ENCODE measurements at places on chromosomes 16 and 17. TPM values are rescaled to one million over a fixed set of nuclear protein-coding genes. Genes with fewer than 3 reads are reported as not detected.

DNA sequence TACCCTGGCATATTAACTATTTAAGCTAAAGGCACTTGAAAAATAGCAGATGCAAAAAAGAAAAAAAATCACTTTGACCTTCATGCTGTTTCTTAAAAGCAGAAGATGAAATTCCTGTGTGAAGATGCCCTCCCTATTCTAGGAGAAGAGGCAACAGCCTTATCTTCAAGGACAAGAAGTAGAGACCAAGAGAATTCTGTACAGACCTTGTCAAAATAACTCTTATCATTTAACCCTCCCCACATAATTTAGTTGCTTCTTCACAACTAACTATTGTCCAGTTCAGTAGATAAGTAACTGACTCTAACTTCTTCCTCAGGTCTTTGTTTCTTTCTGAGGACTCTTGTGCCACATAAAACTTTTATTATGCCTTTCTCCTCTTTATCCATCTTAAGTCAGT is 72.0 kb upstream of the MARCHF10 start:
- ATAC-seq = no peak

GRCh38 chr17:83006515-83007455 is 72.6 kb upstream of the METRNL start:
- ATAC-seq = peak; percentile 100

DNA sequence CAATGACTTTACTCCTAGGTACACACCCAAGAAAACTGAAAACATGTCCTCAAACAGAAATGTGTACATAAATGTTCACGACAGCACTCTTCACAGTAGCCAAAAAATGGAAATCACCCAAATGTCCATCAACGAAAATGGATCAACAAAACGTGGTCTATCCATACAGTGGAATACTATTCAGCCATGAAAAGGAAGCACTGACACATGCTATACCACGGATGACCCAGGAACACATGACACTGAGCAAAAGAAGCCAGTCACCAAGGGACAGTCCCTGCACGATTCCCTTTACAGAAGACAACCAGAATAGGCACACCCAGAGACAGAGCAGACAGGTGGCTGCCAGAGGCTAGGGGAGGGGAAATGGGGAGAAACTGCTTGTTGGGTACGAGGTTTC is 11.3 kb downstream of the ZNF500 start:
- no peak for ATAC-seq

DNA sequence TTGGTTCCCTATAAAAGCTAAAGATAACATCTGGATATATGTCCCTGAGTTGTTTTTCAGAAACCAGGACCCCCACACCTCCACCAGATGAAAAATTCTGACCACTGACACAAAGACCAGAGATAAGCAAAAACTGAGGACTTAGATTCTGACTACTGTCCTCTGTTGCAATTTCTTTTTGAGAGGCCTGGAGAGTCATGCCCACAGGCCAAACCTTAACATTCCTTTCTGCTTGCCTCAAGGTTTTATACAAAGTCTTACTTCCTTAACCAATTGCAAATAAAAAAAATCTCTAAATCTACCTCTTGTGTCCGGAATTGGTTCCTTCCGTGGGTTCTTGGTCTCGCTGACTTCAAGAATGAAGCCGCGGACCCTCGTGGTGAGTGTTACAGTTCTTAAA is 228.5 kb downstream of the ABCC12 start:
- no peak for ATAC-seq

DNA sequence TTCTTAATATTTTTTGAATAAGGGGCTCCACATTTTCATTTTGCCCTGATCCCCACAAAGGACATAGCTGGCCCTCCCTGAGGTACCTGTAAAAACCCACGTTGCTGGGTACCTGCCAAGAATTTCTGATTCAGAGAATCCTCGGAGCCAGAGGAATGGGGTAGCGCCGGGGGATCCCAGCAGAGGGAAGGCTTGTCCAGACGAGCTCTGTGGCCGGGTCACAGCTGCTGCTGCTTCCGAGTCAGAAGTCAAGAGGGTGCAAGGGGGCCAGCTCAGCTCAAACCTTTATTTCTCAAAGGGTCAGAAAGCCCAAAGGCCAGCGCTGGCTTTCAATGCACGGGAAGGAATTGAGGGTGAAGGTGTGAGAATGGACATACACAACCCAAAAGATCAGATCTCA is 68.9 kb upstream of the SDK2 start:
- ATAC-seq = no peak

- ATAC-seq = no peak
Observed at GRCh38 chr16:15830832-15831451, 25.9 kb downstream of the MYH11 start.

DNA sequence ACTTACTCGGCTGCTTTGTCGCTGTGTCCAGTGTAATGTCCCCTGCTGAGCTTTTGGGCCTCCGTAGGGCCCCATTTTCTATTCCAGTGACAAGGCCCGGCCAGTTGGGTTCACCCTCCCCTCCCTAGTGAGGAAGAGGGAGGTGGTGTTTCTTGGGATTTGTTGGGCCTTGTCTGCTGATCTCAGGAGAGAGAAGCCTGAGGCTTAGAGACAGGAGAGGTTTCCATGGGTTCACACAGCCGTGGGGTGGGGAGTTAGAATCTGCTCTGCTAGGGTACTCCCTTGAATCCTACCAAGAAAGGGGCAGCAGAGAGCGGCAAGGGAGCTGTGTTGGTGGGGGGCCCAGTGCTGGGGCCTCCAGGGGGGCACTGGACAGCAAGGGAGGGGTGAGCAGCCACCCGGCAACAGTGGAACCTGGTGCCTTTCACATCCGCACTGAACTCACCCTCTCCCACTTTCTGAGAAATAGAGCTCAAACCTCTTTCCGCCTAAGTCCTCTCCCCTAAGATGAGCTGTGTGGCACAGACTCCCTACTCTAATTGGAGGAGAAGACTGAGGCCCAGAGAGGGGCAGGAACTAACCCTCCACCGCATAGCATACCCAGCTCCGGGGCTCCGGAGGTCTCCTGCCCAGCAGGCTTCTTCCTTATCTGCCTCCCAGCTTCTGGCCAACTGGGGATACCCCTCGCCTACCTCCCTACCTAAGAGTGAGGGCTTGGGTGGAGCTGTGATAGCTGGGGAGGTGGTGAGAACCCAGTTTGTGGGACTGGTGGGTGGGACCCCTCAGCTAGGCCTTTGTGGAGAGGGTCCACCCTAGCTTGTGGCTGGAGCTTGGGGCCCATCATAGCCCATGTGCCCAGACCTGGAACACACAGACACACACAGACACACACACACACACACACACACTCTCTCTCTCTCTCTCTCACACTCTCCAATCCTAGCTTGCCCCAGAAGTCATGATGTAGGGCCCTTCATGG is 6.8 kb downstream of the TBKBP1 start:
- ATAC-seq = no peak

- ATAC-seq = no peak
Observed at GRCh38 chr17:33151565-33151964, 141.5 kb downstream of the ASIC2 start.

DNA sequence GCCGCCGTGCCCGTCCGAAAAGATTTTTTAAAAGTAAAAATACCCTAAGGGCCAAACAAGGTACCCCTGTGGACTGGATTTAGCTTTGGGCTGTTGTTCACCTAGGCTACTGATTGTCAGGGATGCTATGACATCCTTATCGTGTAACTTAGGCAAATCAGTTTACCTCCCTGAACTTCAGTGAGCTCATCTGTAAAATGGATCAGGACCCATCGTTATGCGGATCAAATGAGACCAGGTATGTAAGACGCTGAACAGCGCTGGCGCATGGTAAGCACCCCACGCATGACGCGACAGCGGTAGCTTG is 658 bp upstream of the ZNF771 start:
- no peak for ATAC-seq

DNA sequence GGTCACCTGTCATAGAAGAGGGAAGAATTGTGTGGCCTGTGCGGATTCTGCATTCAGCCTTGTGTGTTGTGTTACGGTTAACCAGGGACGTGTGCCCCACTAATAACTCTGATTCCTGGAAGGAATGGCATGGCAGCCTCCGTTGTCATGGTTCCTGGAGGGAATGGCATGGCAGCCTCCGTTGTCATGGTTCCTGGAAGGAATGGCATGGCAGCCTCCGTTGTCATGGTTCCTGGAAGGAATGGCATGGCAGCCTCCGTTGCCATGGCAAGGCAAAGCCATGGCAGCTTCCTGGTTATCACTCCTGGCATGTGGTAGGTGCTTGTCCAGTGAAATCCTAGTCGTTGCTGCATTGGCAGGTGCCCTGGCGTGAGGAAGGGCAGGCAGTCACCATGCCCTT is 8.9 kb downstream of the SPG7 start:
- peak; percentile 79 for ATAC-seq

- ATAC-seq = peak; percentile 87
Observed at GRCh38 chr17:74852237-74853047, 7.2 kb downstream of the GRIN2C start.

DNA sequence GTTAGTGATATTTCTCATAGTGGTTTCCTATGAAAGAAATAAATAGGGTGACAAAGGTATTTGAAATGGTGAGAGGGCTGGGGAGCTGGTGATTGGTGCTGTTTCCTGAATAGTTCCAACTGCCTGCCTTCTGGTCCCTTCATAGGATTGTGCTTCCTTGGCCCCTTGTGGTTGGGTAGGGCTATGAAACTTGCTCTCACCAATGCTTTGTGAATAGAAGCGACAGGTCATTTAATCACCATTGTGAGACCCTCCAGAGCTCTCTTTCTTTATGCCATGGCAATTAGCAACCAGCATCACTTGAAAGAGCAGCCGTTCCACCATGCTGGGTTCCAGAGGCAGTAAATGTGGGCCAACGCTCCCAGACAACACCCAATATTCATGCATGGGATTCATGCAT is 23.7 kb upstream of the WWOX start:
- no peak for ATAC-seq

DNA sequence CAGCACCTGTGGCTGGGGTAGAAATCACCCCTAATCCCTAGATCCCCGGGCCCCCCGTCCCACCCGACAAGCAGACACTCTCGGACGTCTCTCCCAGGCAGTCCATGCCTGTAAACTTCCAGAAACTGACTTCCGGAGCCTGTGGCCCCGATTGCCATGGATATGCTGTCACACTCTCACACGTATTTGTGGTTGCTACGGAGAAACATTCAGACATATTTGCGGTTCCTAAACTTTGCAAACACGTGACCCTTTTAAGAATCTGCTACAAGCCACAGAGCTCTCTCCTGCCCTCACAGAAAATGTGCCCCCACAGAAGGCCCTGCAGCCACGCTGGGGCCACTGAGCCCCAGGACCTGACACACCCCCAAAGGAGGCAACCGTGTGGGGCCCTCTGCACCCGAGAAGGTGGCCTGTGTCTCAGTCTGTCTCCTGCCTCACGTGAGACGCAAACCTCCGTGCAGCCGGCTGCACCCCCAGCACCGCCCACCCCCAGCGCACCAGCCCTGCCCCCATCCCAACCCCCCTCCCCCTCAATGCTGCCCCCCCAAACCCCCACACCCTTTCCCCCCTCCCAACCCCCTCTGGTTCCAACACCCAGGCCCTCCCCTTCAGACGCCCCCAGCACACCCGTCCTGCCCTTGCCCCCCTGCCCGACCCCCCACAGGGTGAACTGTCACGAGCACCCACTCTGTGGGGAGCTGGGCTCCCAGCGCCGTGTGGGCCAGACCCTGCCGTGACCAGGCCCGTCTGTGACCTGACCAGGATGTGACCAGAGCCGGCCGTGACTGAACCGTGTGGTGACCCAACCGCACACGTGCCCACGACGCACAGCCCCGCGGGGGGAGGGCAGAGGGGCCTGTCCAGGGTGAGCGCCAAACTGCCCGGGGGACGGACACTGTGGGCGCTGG is 66.3 kb upstream of the METRNL start:
- ATAC-seq = no peak

DNA sequence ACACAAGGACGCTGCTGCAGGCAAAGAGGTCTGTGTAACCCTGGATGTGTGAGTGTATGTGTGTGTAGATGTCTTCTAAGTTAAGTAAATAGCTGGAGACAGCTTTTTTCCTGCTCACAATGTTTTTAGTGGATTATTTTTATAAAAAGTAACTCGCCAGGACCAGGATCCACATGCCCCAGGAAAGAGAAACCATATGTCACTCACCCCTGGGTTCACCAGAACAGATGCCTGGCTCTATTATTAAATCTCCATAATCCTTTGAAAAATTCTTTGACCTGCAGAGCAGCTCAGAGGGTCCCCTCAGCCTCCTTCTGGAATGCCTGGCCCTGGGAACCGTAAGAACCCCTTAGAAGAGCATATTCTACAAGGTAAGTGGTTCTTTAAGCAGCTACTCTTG is 18.0 kb downstream of the ABCC12 start:
- ATAC-seq = no peak

DNA sequence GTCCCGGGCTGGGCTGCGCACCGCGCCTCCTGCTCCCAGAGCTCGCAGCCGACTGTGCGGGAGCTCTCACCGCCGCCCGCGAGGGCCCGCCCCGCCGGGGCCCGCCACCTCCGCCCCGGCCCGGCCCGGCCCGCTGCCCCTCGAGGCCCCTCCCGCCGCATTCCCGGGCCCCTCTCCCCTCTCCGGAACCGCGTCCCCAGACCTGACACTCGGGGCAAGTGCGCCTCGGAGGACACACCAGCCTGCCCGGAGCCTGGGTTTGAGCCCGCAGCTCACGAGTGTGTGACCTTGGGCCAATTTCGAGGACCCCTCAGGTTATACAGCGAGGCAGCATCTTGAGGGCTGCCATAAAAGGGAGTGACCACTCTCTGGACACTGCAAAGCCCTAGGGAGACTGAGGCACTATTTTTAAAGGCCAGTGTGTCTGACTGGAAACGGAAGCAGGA is 2.0 kb upstream of the GRIN2C start:
- no peak for ATAC-seq

DNA sequence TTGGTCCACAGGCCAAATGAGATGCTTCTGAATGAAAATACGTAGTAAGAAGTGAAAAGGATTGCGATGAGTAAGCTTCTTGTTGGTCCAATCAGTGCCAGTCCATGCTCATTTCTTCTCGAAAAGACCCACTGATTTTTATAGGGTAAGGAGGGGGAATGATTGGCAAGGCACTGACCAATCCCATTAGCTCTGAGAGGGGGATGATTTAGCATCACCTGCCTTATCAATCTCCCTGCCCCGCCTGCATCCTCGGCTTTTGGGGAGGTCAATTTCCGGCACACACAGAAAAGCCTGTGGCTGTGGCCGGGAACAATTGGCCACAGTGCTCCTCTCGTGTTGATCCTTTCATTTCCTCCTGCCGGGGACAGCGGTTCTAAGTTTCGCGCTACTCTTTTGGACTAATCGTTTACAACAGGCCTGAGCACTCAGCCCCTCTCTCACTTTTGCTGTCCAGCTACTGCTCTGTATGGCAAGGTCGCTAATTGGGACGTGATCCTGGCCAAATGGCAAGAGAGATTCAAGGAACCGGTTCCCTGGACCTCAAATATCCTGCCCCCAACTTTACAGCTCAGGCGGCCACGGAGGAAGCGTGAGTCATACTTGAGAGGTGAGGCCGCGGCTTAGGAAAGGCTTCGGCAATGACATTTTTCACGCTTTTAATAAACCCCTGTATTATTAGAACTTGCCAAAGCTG is 43.1 kb downstream of the TBX4 start:
- no peak for ATAC-seq

- ATAC-seq = no peak
Observed at GRCh38 chr17:14198575-14198974, 38.1 kb downstream of the CDRT15 start.

ENO3 gene
- 22.6 TPM for total RNA-seq

PRSS33 gene
- 0.58 TPM for total RNA-seq
